ENCODE measurements at places on chromosomes 7 and 10.

DNA sequence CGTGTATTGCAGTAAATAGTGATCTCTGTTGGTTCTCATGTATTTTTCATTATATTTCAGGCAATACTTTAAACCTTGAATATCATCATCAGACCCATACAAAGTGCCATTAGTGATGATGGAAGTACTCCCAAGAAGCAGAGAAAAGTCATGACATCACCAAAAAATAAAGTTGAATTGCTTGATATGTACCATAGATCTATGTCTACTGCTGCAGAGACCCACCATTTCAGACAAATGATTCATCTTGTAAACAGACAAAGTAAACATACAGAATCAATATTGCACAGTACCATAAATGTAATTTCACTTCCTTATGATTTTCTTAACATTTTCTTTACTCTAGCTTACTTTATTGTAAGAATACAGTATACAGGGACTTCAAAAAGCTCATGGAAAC lies 347.8 kb downstream of the IPMK start:
- DNase-seq, result no peak

DNA sequence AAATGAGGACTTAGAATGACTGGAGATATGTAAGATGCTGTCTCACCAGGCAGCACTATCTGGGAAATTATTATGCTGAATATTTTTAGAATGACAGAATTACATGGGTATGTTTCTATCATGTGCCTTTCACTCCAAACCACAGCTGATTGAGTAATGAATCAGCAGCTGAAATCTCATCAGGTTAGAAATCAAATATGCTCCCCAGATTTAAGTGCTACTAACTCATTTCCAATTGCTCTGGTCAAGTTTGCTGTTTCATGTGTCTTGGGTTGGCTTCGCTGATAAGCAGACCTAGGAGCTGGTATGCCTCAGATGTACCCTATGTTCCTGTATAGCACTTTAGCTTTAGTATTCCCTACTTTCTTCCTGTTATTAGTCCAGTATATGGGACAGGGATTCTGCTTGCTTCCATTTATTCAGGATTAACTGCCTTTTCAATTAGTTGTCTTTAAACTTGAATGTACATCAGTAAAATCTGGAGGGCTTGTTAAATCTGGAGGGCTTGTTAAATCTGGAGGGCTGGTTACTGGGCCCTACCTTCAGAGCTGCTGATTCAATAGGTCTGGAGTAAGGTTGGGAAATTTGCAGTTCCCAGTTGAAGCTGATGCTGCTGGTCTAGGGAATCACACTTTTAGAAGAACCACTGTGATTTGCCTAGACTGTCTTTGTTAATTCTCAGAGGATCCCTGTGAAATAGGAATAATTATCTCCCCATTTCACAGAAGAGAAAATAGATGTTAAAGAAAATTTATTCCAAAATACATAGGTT lies 172.9 kb downstream of the DKK1 start:
- peak; percentile 92 for DNase-seq

DNA sequence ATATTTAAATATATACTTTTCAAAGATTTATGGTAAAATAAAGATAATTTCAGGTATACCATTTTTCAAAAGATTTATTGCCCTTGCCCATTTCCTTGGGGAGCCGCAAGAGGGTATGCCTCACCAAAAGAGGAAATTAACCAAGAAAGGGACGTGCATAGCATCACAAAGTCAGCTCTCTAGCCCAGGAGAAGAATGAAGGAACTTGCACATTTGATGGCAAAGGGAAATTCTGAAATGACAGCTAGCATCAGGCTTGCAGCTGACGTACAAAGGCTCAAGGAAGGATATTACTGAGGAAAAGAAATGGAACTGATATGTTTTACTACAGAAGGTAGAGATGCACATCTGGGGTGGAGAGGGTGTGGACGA lies 93.6 kb upstream of the RSU1 start:
- no peak for DNase-seq

- DNase-seq, result no peak
Observed at GRCh38 chr10:76786504-76787072, 851.0 kb downstream of the KCNMA1 start.

- DNase-seq, result no peak
Observed at GRCh38 chr7:140512317-140513000, 33.2 kb upstream of the MKRN1 start.

DNA sequence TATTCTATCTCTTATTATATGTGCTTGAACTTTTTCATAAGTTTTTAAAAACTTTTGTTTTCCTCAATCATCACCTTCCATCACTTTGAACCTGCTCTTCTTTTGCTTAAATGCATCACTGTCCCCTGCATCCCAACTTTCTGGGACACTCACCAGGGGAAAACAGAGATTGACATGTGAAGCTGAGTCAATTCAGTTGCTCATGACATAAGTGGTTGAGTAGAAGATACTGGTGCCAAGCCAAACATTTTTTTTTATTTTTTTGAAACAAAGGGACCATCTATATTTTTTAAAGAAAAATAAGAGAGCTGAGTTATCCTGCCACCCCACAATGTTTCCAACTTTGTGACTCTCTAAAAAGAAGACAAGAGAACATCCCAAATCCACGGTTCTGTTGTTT lies 61.8 kb upstream of the AHR start:
- peak; percentile 56 for DNase-seq

- DNase-seq, result no peak
Observed at GRCh38 chr7:80851896-80852476, 66.9 kb downstream of the SEMA3C start.

DNA sequence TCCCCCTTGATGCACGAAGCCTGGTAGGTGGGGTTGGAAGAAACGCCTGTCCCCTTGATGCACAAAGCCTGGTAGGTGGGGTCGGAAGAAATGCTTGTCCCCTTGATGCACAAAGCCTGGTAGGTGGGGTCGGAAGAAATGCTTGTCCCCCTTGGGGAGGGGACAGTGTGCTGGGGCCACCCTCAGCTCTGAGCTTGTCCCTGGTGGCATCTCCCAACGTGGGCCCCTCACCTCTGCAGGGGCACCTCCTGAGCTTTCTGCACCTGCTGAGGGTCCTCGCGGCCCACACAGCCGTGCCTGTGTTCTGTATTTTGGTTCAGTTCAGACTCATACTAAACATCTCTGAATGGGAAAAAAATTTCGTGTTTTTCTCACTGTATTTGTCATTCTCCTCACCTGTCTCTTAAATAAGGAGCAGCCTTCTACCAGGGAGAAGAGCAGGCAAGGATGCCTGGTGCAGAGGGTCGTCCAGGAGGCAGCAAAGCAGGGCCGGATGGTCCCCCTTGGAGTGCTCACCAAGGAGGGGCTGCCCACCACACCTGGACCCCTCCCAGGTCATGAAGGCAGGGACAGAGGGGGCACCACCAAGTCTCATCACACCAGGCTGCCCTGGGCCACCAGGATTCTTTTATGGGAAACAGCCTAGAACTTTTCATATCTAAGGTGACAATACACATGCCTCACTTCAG lies 24.7 kb downstream of the VIPR2 start:
- no peak for DNase-seq

GRCh38 chr10:84195044-84195830 lies 900 bp downstream of the CDHR1 start:
- DNase-seq, result no peak

DNA sequence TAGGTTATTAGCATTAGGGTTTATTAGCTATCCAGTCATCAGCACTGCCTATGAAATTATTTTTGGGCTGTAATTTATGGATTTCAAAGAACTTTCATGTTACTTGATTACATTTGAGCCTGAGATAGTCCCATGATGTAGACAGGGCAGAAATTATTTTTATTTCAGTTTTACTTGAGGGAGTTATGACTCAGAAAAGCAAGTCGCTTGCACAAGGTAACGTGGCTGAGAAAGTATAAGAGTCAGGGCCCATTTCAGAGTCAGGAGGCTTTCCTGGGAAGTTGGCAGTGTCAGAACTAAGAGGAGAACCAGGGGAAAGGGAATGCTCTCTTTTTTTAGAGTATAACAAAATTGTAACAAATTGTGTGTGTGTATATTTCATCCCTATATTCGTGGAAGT lies 16.5 kb downstream of the GATA3 start:
- DNase-seq, result no peak

DNA sequence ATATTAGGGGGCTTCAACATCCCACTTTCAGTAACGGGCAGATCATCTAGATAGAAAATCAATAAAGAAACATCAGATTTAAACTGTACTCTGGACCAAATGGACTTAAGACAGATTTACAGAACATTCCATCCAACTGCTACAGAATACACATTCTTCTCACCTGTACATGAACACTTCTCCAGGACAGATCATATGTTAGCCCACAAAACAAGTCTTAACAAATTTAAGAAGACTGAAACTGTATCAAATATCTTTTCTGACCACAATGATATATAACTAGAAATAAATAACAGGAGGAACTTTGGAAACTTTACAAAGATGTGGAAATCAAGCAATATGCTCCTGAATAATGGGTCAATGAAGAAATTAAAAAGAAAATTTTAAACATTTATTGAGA lies 86.7 kb downstream of the MICU1 start:
- DNase-seq, result no peak

DNA sequence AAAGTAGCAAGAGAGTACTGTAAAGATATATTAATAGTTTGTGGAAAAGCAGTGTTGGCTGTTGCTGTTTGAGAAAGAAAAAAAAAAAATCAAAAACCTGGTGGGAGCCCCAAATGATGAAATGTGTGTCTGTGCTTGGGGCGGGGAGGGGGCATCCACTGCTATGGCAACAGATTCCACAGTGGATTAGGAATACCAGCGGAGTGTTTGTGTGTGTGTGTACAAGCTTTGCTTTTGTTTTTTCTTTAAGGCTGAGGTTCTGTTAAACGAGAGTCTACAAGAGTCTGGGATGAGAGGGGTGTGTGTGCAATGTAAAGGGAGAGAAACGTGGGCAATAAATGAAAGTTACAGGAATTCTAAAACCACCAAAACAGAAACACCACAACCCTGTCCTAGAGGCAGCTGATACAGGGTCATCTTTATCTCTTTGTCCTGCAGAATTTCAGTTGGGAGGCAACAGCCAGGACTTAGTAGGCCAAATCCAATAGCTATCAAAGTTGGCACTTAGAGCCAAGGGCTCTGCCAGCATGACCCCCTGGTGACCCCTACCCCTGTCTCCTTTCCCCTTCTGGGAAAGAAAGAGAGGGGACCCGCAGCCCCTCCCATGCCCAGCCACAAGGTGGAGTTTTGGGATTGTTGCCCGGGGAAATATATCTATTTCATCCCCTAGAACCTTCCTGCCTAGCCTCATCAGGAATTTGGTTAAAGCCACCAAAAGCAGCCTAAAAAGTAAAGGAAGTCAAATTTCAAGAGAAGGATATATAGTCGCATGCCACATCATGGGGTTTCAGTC lies 85.4 kb downstream of the OSBPL3 start:
- DNase-seq, result peak; percentile 17

- no peak for DNase-seq
Observed at GRCh38 chr10:30831426-30831825, 200.2 kb downstream of the ZNF438 start.

DNA sequence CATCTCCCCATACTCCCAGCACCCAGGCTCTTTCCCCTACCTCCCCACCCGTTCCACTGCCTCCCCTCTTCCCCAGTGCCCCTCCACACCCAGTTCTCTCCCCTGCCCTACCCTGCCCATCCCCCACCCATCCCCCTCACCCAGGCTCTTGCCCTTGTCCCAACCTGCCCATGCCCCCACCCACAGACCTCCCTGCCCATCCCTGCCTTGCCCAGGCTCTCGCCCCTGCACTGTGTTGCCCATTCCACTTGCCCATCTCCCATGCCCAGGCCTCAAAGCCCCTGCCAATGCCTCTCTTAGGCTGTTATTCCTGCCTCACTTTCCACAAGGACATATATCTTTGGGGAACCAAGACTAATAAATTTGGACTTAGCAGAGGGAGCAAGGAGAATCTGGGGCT lies 262.6 kb upstream of the CXCL12 start:
- no peak for DNase-seq

DNA sequence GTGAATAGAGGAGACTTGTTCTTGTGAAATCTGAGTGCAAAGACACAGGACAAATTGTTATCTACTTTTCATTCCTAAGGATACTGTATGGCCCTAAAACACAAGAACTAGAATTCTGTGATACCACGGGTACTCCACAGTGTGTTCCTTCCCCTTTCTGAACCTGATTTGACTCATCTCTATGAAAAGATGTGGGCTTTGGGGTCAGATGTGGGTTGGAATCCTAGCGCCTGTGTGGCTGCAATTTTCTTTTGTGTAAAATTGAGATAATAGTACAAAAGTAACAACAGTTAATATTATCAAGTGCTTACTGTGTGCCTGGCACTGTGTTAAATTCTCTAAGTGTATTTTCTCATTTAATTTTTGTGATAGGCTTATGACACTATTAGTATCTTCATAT lies 8.1 kb downstream of the SRGN start:
- no peak for DNase-seq

DNA sequence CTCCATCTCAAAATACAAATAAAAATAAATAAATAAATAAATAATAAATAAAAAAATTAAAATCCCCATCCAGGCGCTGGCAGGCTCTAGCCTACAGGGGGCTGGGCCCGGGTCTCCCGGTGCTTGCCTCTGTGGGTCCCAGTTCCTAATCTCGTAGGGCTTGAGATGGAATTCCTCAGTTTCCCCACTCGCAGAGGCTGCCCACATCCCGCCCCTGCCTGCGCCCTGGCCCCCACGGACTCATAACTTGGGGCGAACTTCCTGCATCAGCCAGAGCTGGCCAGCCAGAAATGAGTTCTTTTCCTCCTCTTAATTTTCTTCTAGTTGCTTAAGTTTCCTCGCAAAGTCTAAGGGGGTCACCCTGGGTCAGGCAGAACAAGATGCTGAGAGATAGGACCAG lies 22.0 kb upstream of the SRRM3 start:
- DNase-seq, result no peak

DNA sequence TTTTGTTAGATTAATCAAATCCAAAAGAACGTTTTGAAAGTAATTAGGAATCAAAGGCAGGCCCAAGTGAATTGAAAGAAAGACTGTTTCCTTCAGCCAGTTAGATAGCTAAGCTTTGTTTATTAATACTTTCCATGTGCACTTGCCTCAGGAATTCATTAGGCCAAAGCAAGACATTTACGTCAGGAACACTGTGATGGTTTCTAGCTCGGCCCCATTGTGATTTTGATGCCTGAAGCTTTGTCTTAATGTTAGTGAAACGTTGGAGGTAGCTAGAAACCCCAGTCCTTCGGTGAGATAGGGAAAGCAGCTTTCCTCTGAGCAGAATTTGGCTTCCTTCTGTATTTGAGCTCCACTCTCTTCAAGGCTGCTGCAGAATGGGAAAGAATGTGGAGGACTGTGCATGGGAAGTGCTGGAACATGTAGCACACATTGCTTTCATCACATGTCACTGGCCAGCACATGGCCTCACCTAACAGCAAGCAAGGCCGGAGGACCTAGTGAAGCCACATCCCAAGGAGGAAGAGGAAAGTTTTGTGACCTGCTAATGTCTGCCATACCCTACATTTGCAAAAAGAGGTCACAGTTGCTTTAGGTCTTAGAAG lies 64.1 kb downstream of the PCGF5 start:
- no peak for DNase-seq
